ENCODE measurements at places on chromosomes 6 and 20.

GRCh38 chr20:50642288-50642803 is 49.0 kb downstream of the RIPOR3 start:
- DNase-seq: no peak

DNA sequence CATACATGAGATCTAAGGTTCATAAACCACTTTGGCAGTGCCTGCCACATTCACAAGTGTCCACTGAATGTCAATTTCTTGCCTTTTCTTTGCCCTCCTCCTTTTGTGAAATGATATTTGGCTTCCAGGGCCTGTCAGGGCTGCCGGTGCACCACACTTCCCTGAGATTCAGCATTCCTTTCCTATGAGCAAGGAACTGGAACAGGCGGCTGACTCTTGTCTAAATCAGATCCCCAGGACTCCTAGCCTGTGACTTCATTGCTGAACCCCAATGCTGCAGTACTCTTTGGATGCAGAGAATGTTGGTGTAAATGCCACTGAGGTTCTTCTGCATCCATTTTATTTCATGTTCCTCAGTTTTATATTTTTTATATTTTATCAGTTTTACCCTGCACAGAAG is 172.2 kb downstream of the ARID1B start:
- no peak for DNase-seq

- no peak for DNase-seq
Observed at GRCh38 chr6:79946272-79947190, 822 bp downstream of the ELOVL4 start.

DNA sequence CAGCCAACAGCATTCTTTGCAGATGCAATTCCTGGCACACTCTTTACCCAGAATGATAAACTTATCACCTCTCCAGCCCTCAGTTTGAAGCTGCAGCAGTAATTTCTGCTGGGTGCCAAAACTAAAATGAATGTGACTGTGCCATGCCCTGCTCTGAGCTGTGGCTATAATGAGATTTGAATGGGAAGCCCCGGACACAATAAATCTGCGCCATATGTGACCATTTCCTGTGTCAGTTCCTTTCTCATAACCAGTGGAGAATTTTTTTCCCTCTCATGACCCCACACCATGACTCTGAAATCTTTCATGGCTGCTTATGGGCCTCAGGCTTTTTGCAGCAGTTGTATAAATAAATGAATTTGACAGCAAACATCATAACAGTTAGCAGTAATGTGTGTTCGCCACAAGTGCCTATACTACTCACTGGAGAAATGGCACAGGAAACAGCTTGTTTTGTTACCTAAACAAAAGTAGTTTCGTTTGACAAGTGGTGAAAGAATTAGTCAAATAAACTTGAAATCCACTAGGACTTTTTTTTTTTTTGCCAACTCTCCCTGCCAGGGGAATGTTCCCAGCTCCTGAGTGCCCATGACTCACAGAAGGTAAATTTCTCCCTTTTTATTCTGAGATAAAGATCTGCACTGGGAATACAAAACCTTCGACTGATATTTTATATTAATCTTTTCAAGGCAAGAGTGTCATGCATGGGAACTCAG is 408.4 kb downstream of the PKHD1 start:
- DNase-seq: no peak

DNA sequence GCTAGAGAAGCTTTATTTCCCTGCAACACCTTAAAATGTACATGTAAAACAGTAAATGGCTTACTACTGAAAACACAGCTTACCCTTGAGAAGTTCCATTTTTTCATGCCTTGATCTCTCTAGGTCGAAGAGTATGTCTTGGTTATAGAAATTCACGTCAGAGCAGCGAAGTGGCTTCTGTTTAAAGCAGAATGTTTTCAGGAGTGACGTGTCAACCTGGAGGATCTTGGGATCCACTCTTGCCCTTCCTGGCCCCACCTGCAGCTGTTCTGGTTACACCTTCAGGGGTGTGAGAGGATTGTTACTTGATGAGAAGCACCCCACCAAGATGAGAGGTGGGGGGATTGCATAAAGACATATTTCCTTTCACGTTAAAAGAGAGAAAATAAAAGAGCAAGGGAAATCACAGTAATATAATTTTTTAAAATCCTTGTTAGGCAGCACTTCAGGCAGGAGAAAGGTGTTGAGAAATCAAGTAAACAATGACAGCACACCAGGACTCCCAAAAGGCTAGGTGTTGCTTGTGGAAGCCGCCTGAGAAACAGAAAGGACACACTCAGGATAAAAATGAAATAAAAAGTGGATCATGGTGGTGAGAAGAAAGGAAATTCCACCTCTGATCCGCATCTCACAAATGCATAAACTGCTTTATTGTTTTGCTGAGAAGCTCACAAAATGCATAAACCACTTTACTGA is 149.7 kb downstream of the UNC5CL start:
- no peak for DNase-seq

DNA sequence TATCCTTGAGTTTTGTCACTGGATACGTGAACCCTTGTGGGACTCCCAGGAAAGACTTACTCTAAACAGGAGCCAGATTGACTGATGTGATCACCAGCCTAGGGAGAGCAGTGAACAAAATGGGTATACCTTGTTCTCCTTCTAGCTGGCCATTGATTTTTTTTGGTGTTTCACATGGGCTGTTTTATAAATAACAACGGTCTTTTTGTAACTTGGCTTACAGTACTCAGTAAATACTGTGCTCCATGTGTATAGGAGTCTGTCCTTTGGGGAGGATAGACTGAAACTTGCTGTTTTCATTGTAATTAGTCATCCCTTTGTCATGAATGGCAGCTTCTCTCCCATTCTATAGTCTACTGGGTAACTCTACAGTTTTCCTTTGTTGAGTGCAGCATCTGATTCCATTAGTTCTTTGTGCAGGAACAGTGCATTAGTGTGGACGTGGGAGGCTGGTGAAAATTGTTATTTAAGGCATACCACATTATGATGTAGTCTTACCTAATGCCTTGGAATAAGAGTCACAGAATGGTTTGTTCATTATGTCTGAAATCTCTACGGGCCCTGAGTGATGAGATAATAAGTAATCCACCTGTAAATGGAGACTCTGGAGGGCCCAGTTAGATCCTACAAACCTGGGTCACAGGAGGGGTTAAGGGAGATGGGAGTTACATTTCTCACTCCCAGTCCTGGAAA is 89.5 kb downstream of the TIAM2 start:
- DNase-seq: no peak

DNA sequence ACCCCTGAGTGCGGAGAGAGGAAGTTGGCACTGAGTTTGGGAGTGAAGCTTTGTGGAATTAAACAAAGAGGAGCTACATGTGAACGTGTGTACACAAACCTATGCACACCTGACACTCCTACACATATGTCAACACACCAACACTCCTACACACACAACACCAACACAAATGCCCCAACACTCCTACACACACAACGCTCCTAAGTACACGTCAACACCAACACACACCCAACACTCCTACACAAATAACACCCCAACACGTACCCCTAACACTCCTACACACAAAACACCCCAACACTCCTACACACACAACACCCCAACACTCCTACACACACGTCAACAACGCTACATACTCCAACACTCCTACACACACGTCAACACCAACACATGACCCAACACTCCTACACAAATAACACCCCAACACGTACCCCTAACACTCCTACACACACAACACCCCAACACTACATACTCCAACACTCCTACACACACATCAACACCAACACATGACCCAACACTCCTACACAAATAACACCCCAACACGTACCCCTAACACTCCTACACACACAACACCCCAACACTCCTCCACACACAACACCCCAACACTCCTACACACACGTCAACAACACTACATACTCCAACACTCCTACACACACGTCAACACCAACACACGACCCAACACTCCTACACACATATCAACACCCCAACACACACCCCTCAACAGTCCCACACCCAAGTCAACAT is 40.1 kb upstream of the ZBP1 start:
- no peak for DNase-seq

DNA sequence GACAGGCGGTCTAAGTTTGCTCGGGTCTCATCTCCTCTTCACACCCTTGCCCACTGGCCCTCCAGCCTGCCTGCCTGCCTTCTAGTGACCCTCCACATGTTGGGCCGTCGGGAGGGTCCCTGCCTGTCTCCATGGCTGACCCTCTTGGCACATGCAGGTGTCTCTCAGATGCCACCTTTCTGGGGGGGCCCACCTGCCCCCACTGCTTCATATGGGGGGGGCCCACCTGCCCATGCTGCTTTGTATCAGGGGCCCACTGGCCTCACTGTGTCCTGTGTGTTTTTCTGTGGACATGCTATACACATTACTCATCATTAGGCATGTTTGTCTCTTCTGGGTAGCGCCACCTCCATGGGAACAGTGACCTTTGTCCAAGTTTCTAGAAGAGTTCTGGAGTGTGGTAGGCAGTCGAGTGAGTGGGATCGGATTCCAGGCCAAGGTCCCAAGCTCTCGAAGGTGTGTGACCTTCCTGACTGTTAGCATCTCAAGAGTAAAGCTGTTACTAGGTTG is 40.4 kb upstream of the KIF25 start:
- no peak for DNase-seq

DNA sequence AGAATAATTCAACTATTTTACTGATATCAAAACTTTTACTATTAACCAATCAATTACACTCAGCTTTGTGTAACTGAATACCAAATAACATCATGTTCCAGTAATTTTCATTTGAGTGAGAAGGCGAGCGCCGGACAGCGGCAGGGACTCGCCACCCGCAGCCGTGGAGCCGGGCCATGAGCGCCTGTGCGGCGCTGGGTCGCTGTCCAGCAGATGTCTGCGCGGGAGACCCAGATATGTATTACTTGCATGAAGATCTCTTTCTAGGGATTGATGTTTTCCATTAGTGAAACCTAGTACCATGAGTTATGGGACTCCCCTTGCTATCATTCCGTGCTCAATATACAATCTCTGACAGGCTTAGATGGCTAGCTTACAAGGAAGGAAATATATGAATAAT is 245.1 kb upstream of the PRSS16 start:
- no peak for DNase-seq

DNA sequence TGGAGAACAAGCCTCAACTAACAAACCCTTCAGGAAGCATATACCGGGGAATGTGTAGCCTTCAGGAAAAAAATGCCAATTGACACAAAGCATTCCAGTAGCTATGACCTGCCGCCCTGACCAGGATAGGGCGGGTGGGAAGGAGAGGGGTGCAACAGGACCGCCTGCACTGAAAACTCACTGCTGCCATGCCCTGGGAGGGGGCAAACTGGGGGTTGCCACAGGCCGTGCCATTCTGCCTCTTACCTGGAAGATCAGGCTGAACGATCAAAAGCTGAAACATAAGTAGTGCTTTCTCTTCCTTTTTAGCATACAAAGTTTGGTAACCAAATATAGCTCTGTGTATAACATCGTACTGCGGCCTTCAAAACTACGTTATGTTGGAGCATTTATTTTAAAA is 21.7 kb downstream of the NR2E1 start:
- no peak for DNase-seq

DNA sequence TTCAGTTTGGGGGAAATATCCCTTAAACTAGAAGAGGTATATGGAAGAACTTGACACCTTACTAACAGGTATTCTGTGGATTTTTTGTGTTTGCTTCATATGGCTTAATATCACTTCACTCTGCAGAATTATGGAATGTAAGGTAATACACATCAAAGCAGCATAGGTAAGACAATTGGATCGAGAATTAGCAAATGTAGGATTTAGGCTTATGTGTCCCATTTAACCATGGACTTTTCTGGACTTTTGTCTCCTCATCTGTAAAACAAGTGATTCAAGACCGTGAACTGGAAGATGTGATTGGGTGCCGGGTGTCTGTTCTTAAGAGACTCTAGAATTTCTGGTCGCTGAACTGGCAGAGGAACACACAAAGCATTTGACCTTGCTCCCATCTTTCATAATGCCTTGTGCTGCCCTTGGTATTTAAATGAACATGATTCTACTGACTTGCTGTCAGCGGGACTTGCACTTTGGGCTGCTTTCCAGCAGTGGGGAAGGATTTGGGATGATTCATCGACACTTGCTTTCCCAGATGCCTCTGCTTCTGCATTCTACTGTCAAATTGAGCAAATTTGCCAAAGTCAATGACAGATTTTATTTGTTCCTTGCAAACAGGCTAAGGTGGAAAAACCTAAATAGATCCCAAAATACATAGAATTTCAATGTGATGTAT is 199.8 kb downstream of the PLCB1 start:
- no peak for DNase-seq

GRCh38 chr6:79684876-79685275 is 53.7 kb downstream of the SH3BGRL2 start:
- no peak for DNase-seq

GRCh38 chr20:17229256-17229655 is 2.4 kb downstream of the PCSK2 start:
- DNase-seq: no peak

DNA sequence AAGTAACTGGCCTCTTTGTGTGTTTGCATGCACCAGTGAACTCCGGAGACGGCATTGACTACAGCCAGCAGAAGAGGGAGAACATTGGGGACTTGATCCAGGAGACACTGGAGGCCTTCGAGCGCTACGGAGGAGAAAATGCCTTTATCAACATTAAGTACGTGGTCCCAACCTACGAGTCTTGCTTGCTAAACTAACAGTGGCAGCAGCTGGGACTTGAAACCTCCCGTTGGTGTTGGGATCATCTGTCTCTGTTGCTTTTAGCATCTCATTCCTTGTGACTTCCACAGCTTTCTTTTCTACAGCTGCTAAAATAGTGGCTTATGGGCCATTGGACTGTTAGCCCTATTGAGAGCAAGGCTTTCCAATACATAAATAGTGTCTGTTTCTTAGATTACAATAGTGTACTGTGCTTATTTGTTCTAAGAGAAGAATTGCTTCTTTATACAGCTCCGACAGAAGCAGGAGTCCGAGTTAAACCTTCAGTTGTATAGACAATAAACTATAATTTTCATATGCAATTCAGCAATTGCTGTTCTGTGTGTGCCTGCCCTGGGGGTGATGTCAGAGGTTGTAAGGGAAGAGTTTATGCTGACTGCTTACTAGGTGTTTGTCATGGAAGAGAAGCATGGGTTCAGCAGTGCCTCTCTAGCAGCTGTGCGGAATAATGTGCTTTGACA is 99.6 kb upstream of the QKI start:
- DNase-seq: no peak

DNA sequence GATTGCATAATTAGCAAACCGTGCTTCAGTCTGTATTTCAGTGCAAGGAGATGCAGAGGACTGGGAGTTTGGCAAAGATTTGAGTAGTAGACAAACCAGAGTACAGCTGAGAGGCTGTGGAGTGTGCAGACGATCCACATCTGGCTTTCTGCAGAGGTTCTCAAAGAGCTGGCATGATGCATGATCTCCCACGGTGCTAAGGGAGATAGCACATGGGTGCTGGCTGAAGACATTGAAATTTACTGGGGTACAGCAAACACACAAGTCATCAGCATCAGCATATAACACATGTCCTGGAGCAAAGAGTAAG is 79.0 kb upstream of the FAM184A start:
- DNase-seq: no peak

All from T-helper 22 cell (primary cell).